ENCODE measurements at places on chromosomes 7 and 10.

- DNase-seq = no peak
Observed at GRCh38 chr10:13820119-13820963, 233.6 kb downstream of the PRPF18 start.

- DNase-seq = no peak
Observed at GRCh38 chr10:43686414-43686813, 37.7 kb upstream of the ZNF32 start.

- DNase-seq = no peak
Observed at GRCh38 chr10:7767209-7767608, 20.6 kb downstream of the KIN start.

- DNase-seq = no peak
Observed at GRCh38 chr7:31129067-31129466, 77.0 kb downstream of the ADCYAP1R1 start.

DNA sequence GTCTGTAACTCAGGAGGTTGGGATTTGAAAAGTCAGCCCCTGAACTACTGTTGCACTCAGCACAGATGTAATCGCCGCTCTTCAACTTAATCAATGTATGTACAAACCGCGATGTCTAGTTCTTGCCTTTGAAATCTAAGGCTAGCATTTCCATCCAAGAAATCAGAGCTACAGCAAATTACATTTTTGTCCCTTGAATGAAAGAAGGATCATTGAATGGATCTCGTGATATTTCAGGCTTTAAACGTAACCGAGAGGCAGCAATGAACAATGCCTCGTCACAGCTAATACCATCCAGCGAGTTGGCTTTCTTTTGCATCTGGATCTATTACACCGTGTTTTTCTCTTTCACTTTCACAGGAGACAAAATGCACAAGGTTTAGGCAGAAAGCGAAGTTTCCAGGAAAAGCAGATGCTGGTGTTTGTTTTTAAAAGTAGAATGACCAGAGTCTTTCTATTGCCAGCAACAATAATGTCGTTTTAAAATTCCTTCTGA lies 5.5 kb downstream of the SKIDA1 start:
- DNase-seq = no peak

DNA sequence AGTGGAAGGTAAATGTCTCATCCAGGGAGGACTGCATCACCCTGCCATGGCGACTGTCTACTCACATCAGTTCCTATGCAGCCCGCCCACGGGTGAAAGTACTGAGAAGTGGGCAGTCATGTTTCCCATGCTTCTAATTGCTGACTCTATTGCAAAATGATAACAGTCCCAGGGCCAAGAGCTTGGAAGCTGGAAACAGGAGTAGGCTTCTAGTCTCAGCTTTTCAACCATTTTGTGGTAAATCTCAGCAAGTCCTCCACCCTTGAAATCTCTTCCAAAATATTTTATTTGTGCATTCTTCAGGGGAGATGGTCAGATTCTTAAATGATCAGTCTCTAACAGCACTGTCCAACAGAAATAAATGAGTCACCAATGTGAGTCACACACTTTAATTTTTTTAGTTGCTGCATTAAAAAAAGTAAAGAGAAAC lies 48.1 kb upstream of the TARP start:
- no peak for DNase-seq

- no peak for DNase-seq
Observed at GRCh38 chr10:103929381-103929921, 11.5 kb upstream of the STN1 start.

- no peak for DNase-seq
Observed at GRCh38 chr7:80183900-80184685, 49.5 kb downstream of the GNAI1 start.

DNA sequence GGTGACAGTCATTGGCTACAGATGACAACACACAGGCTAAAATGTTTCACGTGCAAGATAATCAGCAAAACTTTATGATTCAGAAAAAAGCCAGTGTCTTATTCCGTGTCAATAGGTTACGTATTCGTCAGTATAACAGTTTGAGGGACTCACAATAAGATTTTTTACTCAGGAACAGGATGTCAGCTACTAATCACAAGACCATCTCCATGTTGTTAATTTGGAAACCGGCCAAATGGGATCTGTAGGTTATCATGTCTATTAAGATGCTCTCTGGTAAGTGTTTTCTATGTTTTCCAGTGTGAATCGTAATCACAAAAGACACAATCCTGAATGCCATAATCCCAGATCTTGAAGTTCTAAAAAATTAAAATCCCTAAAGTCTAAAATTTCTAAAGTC lies 197.3 kb downstream of the ETV1 start:
- no peak for DNase-seq

DNA sequence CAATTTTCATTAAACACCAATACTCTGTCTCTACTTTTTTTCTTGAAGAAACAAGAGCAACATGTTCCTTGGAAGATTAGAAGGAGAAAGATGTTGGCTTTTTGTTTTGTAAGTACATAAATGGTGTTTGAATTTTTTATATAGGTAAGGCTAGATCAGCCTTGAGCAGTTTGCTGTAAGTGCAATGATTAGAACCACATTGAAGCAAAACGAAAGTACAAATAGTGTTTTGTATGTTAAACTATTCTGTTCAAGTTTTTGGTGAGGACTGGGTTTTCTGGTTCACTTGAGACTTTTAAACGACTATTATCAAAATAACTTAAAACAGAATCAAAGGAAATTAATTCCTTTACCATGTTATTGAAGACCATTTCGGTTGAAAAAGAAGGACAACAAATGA lies 162.9 kb upstream of the NRP1 start:
- DNase-seq = no peak

GRCh38 chr10:132816718-132817117 lies 30.8 kb upstream of the NKX6-2 start:
- DNase-seq = no peak

- DNase-seq = no peak
Observed at GRCh38 chr7:30476459-30477145, 2.0 kb downstream of the NOD1 start.

GRCh38 chr10:119620241-119621077 lies 23.7 kb upstream of the TIAL1 start:
- DNase-seq = no peak

DNA sequence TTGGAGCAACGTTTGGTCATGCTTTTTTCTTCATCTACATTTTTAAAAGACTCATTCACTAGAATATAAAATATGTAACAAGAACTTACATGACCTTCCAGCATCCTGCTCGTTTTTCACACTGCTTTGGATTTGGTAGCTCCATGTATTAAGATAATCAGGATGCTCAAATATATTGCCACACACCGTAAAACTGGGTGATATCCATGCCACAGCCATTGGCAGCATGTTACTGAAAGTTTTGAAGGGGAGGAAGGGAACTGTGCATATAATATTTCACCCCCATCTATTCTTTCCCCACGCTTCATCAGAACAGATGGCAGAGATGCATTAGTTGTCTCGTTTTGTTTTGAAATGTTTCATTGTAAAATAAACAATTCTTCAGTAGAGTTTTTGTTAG lies 158.2 kb downstream of the RNLS start:
- DNase-seq = no peak

DNA sequence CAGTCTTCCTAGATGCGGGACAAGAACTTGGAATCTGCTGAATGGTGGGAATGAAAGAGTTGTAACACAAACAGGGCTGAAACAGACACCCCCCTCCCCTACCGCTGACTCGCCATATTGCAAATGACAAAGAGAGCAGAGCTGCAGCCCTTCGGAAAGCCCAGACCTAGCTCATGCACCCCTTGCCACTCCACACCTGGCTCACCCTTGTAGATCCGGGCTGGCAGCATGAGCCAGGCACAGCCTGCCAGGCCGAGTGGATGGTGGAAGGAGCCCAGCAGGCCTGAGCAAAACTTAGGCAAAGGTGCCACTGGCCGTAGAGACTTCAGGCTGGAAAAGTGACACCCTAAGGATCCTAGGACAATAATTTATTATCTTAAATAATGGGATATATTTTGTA lies 237.4 kb upstream of the SEMA3D start:
- no peak for DNase-seq

DNA sequence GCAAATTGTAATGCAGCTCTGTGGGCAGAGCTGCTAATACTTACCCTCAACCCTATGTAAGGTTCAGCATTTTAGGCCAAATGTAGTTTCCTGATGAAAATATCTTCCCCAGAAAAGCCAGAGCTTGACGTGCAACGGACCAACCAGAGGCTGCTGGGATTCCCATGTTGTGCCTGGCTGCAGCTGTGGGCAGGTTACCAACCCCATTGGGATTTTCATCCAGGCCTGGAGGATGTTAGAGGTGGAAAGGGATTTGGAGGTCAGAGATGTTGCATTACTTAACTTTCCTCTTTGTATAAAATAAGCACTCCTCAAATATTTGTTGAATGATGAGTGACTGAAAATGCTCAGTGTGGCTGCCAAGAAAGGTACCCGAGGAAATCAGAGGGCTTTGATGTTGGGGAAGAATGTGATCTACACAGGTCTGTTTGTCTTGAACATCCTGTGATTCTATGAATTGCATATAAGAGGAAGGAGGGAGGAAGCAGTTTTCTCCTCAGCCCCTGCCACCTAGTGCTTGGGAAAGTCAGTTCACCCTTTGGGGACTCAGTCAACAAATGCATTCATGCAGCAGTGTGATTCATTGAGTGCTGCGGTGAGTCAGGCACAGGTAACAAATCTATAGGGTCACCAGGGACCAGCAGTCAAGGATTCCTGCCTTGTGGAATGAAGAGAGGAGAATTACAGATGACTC lies 487.2 kb downstream of the RPS24 start:
- no peak for DNase-seq

GRCh38 chr10:116779076-116779687 lies 36.8 kb upstream of the HSPA12A start:
- DNase-seq = no peak

- DNase-seq = no peak
Observed at GRCh38 chr7:25429731-25430130, 201.4 kb upstream of the NPVF start.

DNA sequence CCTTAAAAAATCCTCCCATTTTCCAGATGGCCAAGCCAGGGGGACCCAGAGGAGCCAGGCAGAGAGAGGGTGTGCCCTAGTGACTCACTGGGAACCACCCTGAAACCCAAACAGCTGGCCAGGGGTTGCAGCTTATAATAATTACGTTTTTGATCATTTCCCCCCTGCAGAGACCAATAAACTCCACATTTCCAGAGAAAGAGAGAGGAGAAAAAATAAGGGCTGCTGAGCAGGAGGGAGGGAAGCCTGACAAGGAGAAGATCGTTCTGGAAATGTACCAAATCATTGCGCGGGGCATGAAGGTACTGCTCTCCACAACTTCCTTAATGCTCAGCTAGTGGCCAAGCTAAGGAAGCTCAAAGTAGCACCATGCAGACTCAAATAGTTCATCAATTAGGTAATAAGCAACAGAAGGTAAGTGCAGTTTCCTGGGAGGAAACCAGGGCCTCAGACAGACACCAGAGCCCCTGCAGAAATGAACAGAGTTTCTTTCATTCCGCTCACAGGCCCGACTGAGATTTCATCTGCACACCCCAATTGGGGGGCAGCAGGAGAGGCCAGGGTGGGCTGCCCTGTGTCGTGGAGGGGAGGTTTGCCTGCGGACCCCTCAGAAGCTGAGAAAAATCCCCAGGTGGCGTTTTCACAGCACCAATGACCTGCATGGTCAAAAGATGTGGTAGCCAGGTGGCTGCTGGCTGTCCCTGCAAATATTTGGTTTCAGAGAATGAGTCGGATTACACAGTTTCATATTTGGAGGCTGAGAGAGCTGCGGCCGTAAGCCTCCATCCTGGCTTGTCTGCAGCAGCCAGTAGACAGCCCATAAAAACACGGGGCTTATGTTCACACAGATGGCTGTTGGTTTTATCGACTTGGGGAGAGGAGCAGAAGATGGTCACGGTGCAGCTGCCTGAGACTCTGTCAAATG lies 153.2 kb upstream of the LYZL2 start:
- no peak for DNase-seq

- no peak for DNase-seq
Observed at GRCh38 chr7:3880228-3880987, 579.4 kb downstream of the SDK1 start.

- DNase-seq = peak; percentile 28
Observed at GRCh38 chr7:43834463-43835251, 34.7 kb downstream of the MRPS24 start.

DNA sequence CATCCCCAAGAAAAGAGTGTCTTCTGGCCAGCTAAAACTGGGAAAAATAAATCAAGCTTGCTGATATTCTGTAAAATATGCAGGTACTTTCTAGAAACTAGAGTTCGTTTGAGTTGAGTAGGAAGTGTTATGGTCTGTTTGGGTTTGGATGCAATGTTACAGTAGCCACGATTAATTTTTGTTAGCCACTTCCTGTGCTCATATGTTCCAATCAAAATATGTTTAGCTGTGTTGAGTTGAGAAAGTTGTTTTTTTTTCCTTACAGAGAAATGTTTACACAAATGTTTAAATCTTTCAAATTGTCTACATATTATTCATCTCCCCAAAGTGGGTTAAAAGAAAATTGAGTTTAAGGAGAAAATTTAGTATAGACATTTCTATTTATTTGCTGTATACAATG lies 11.3 kb upstream of the LAMB1 start:
- no peak for DNase-seq

DNA sequence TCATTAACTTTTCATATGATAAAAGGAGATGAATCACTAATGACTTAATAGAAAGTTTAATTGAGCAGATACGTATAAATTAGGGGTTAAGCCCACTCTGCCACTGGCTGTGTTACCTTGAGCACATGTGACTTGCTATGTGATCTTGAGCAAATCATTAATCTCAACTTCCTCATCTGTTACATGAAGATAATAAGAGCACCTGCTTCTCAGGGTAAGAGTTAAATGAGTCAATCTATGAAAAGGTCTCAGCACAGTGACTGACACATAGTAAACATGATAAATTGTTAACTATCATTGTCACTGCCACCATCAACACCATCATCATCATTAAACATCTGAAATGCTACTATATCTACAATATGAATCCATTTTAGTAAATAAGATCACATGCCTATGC lies 110.8 kb downstream of the TPK1 start:
- no peak for DNase-seq

- DNase-seq = no peak
Observed at GRCh38 chr10:48366261-48366660, 59.8 kb downstream of the MAPK8 start.

- DNase-seq = no peak
Observed at GRCh38 chr7:51034521-51035264, 252.0 kb upstream of the GRB10 start.

DNA sequence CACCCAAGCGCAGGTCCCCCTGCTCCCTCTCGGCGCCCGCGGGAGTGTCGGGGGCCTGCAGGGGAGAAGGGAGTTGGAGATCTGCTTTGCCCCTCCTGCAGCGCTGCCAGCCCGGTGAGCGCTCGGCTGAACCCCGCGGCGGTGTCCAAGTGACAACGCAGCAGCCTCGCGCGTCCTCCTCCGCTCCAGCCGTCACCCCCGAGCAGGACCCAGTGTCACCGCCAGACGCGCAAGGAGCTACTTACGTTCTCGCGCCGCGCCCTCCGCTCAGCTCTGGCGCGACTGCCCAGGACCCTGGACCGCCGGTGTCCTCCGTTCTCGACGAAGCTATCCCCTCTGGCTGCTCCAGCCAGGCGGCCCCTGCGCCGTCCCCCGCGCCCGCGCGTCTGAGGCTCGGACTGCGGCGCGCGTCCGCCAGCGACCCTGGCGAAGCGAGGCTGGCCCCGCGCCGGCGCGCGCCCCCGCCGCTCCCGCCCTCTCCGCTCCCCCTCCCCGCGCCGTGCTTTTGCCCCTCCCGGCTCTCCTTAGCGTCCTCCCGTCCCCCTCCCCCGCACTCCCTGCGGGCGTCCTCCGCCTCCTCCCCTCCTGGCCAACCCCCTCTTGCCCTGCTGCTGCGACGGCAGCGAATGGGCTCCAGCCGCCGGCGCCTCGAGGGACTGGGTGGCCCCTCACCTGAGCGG lies at the start of gene NRCAM:
Gene NRCAM (minus strand): TSS at position 439 of the 680 bp plus-strand sequence. CDS start 216,372 bp downstream, outside the sequence.
- no peak for DNase-seq
